Kidney (tissue), 22 donors: ENCODE measurements at places on chromosomes 1 and 21. TPM values are rescaled to one million over a fixed set of nuclear protein-coding genes. Genes with fewer than 3 reads are reported as not detected.

The TRIM58 gene
- 0.11 TPM for polyA plus RNA-seq

The OXCT2 gene
- polyA plus RNA-seq: 0.32 TPM

The PROX1 gene
- polyA plus RNA-seq: 0.92 TPM

The PKLR gene
- 19.9 TPM for polyA plus RNA-seq

The LRRC8B gene
- 2.4 TPM for polyA plus RNA-seq

The USP21 gene
- 27.7 TPM for polyA plus RNA-seq

The SLC9A1 gene
- polyA plus RNA-seq: 19.3 TPM

The COL8A2 gene
- polyA plus RNA-seq: 0.90 TPM

GRCh38 chr21:24217151-24217550 is 1390.1 kb downstream of the MRPL39 start:
- no peak for DNase-seq

- no peak for DNase-seq
Measured at GRCh38 chr1:18183533-18183932, 75.9 kb downstream of the IGSF21 start.

DNA sequence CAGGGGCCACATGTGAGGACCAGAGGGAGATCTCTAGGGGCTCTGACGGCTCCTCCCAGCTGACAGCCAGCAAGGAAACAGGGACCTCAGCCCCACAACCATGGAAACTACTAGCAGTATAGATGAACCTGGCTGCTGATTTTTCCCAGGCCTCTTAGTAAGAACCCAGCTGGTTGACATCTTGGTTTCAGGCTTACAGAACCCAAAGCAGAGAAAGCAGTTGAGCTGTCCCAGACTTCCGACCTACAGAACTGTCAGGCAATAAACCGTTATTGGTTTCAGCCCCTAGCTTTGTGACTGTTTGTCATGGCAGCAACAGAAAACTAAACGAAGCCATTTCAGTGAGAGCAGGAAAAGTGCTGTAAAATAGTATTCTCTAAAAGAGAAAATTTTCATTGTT is 36.4 kb downstream of the ETS2 start:
- peak; percentile 20 for DNase-seq

GRCh38 chr1:190196020-190196419 is 281.6 kb downstream of the BRINP3 start:
- no peak for DNase-seq

DNA sequence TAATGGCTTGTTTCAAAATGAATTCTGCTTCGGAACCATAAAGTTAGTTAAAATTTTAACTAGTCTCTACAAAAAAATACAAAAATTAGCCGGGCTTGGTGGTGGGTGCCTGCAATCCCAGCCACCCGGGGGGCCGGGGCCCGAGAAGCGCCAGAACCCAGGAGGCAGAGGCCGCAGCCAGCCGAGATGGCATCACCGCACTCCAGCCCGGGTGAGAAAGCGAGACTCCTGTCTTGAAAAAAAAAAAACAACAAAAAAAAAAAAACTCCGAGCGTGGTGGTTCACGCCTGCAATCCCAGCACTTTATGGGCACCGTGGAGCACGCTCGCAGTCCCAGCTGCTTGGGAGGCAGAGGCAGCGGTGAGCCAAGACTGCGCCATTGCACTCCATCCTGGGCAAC is 781.4 kb downstream of the BRINP3 start:
- DNase-seq: no peak

DNA sequence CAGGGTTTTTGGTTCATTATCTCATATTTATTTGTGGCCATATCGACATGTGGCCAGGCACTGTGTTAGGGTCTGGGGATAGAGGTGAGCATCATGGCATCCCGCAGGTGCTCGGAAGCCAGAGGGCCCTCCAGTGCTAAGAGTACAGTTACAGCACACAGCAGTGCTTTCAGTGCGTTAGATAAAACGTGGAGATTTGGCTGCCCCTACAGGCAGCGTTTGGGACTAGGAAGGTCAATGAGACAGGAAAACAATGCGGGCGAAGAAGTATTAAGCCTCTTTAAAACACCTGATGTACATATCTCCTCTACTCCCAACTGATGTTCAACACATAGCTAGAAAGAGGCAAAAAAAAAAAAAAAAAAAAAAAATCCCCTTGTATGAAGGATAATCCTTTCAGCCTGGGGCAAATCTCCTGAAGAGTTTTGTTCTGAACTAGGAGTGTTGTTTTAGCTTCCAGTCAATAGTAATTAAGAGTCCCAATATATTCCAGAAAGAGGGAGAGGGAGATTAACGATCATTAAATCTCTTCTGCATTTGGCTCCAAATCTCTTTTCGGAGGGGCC is 80.1 kb downstream of the CAPZB start:
- DNase-seq: peak; percentile 60

DNA sequence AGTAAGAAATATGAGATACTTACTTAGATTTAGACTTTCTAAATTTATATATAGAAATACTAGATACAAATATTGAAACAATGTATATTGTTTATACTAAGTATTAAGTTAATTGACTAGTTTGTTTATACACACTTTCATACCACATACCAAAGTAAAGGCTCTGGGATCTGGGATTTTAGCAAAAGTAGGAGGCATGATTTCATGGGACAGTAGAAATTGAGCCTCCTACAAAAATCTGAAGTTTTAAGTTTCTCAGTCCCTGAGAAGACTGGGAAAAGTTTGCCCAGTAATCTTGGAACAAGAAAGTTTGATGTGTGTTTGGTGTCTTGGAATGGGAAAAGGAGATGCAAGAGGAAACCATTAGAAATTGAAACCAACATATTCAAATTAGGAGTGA is 30.9 kb downstream of the KCTD3 start:
- DNase-seq: no peak

GRCh38 chr1:210978974-210979354 is 155.0 kb downstream of the KCNH1 start:
- no peak for DNase-seq

DNA sequence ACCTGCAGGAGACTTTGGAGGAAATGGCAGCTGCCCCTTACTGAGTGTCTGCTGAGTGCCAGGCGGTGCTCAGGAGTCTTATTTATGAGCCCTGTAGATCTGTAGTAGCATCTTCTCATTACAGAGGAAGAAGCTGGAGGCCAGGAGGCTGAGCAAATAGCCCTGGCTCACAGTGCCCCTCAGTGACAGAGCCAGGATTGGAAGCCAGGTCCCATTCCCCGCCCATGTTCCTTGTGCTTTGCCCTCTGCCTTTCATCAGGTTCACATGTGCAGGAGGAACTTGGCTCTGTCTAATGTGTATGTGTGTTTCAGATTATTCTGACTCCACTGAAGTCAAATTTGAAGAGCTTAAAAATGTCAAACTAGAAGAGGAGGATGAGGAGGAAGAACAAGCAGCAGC is 21.2 kb downstream of the KDM4A start:
- no peak for DNase-seq

DNA sequence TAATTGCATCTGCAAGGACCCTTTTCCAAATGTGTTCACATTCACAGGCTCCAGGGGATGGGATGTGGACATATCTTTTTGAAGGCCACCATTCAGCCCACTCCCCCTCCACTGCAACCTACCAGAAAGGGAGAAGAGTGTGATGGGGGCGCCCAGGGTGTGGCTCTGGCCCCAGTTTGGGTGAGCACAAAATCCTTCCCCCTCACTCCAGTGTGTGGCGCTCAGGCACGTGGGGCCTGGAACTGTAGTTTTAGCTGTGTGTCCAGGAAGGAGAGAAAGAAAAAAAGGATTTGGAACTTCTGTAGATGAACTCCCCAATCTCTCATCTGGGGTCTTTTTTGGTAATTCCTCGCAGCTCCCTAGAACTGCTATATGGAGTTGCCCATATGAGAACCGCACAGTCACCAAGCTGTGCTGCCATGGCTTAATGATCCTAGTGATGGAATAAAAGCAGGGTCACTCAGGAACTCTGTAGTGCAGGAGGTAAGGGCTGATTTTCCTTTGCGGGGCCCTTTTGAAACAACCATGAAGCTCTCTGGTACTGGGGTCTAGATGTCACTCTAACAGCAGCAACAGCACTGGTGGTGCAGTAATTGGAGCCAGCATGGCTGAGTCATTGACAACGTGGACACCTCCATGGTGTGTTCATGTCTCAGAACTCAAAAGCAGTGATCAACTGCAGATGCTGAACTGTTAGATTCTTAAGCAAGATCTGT is 17.0 kb downstream of the AGT start:
- DNase-seq: no peak

- DNase-seq: no peak
Measured at GRCh38 chr1:159228554-159228953, 23.9 kb downstream of the ACKR1 start.

DNA sequence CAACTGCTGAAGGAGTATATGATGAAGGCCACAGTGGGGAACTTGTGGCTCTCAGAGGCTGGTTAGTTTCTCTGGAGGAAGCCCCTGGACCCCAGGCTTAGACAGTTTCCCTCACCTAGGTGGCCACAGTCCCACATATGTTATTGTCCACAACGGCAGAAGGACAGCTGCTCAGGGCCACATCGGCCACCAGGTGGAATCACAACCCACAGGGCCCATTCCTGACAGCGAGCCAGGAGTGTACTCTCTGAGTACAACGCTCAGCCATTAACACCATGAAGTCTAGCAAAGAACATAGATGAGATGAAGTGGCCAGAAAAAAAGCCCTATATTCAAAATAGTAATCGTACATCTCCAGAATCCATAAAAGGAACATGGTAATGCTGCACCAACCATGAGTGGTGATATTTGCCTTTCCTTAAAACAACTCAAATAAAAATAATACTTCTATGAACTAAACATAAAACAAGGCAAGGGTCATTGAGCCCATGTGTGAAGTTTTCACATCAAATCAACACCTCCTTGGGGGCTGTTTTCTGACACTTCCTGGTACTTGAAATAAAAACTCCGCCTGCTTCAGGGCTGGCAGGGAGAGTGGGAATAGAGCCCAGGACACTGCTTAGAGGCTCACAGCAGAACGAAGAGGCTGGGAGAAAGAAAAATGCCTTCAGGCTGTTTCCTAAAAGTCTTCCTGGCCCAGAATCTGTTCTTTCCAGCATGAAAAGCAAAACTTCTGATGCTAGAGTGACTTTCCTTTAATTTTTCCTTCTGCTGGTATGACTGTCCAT is 383.3 kb downstream of the HHAT start:
- DNase-seq: no peak

DNA sequence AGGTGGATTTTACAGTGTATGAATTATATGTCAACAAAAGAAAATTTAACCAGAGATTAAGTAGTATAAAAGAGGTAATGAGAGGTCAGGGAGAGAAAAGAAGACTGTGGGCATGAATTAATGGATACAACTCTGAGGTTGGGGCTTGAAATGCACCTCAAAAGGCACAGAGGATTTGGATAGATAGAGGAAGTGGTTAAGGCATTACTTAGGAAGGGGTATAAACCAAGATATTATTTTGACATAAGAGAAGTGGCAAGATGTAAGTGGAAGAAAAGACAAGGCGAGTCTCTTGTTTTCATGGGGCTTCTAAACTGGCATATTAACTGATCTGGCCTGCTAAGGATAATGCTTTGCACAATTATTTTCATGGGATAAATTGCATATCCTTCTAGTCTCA is 34.1 kb downstream of the RAP1A start:
- DNase-seq: no peak

DNA sequence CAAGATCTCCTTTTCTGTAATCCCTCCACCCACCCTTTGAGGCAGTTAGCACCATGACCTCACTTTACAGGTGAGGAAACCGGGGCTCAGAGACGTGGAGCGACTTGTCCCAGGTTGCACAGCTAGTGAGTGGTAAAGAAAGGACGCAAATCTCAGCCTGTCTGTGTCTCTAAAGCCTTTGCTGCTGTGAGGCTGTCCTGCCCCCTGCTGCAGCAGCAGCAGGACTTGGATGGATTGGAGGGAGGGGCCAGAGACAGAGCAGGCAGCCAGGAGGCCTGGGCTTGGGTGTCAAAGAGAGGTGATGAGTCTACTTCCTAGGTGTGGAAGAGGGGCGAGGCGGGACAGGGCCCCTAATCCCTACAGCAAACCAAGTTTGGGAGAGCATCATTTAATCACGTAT is 69.6 kb downstream of the PTPRU start:
- DNase-seq: no peak

DNA sequence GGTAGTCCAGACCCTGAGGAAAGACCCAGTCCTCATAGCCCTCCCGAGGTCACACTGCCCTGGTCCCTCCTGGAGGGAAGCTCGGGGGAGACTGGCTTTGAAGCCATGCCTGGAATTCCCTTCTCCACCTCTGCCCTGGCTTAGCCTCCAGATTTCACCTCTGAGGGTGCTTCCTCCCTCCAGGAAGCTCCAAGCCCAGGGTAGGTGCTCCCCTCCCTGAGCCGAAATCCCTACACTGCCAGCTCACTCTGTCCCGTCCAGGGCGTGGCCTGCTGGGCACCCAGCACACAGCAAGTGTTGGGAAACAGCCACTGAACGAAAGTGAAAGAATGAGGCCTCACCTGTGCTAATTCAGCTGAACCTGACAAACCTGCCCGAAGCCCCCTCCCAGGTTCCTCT is 6.0 kb upstream of the TNFRSF25 start:
- DNase-seq: no peak

GRCh38 chr1:198679535-198680173 is 40.8 kb downstream of the PTPRC start:
- no peak for DNase-seq

DNA sequence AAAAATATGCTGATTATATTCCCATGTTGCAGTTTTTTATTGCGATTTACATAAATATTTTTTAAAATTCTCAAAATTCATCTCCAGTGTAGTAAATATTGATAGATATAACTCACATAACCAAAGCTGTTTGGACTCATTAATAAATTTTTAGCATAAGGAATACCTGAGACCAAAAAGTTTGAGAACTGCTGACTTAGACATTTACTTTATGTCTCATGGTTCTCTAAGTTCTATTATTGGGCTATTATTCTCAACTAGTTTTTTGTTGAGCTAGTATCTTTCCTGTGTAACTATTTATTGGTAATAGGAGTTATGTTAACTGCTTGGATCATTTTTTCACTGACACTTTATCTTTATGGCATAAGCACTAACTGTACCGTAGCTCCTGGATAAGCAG is 1069.6 kb downstream of the ADGRL2 start:
- DNase-seq: no peak

DNA sequence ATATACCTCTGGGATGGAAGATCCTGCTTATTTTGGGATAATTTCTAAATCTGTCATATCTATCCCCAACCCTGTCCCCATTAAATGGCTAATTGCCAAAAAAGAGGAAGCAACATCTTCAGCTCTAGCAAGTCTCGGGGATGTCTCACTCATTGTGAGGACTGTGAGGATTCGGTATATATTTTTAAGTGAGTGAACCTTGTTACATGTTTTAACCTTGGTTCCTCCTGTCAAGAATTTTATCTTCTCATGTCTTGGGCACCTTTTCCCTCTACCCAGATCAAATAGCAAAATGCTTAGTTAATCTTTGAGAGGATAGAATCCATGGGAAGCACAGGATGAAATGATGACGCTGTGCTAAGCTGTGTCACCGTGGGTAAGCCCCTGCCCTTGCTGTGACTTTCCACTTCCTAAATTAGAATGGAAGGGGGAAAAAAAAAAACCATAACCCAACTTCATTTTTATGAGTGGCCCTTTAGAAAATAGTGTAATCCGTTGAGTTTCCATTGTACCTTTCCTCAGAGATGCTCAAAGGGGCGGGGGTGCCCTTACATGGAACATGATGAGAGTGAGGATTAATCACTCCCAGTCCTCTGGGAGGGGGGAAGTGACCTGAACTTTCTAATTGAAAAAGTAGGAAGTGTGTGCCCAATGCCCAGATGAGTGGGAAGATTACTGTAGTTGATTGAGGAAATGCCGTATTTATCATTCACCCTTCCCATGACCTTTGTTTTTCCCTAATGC is 7.6 kb downstream of the ATP1A1 start:
- DNase-seq: no peak
